ENCODE measurements at places on chromosomes 2 and 18. TPM values are rescaled to one million over a fixed set of nuclear protein-coding genes. Genes with fewer than 3 reads are reported as not detected.

The UGT1A9 gene
- polyA plus RNA-seq: not detected

The POTEC gene
- not detected for polyA plus RNA-seq

The SKOR2 gene
- not detected for polyA plus RNA-seq

The STPG4 gene
- not detected for polyA plus RNA-seq

The SOWAHC gene
- polyA plus RNA-seq: 1.2 TPM

The IL1R2 gene
- 1.9 TPM for polyA plus RNA-seq

The MAL gene
- polyA plus RNA-seq: 1.6 TPM

The MAPK4 gene
- 0.46 TPM for polyA plus RNA-seq

The TBR1 gene
- under 0.01 TPM for polyA plus RNA-seq

The SPR gene
- polyA plus RNA-seq: 38.8 TPM

The DSG1 gene
- polyA plus RNA-seq: not detected

The VWC2L gene
- polyA plus RNA-seq: 0.12 TPM

The ZSWIM2 gene
- polyA plus RNA-seq: 0.02 TPM

The C1QL2 gene
- 0.07 TPM for polyA plus RNA-seq

The MEP1B gene
- not detected for polyA plus RNA-seq

The WNT10A gene
- polyA plus RNA-seq: 0.05 TPM

The TRIM54 gene
- 0.27 TPM for polyA plus RNA-seq

The CYP27A1 gene
- 6.1 TPM for polyA plus RNA-seq

The TACR1 gene
- 0.23 TPM for polyA plus RNA-seq

The FAM210A gene
- 2.4 TPM for polyA plus RNA-seq

The ECEL1 gene
- polyA plus RNA-seq: 0.99 TPM

The ELOA2 gene
- polyA plus RNA-seq: not detected

The GALR1 gene
- 0.16 TPM for polyA plus RNA-seq

The ASPRV1 gene
- polyA plus RNA-seq: 1.2 TPM

The KCNE4 gene
- polyA plus RNA-seq: 1.9 TPM

The RPRM gene
- 0.42 TPM for polyA plus RNA-seq

The IL36A gene
- not detected for polyA plus RNA-seq

The SPATA3 gene
- polyA plus RNA-seq: not detected

The CCDC178 gene
- polyA plus RNA-seq: 0.68 TPM

The C2orf78 gene
- polyA plus RNA-seq: not detected

The MEMO1 gene
- 17.2 TPM for polyA plus RNA-seq

The NABP1 gene
- 4.3 TPM for polyA plus RNA-seq

The HRH4 gene
- polyA plus RNA-seq: not detected

The CRYGD gene
- polyA plus RNA-seq: not detected

The NEU4 gene
- 0.31 TPM for polyA plus RNA-seq

The CRIM1 gene
- polyA plus RNA-seq: 14.7 TPM

The AMMECR1L gene
- polyA plus RNA-seq: 6.3 TPM

The DAW1 gene
- not detected for polyA plus RNA-seq

The POTEF gene
- 0.02 TPM for polyA plus RNA-seq

The UBE2F gene
- polyA plus RNA-seq: 32.4 TPM

The AFF3 gene
- polyA plus RNA-seq: 0.26 TPM

The TDRD15 gene
- not detected for polyA plus RNA-seq

The SLC35G4 gene
- not detected for polyA plus RNA-seq

The KCNJ3 gene
- 3.1 TPM for polyA plus RNA-seq

The EML6 gene
- polyA plus RNA-seq: 2.3 TPM

The CAPN14 gene
- polyA plus RNA-seq: 0.07 TPM

The TUBA3E gene
- polyA plus RNA-seq: not detected

The FSIP2 gene
- polyA plus RNA-seq: 0.94 TPM

The PPP3R1 gene
- polyA plus RNA-seq: 12.4 TPM

The XPO1 gene
- polyA plus RNA-seq: 39.4 TPM

The GULP1 gene
- polyA plus RNA-seq: 5.4 TPM

The LAMA3 gene
- polyA plus RNA-seq: 2.2 TPM

The XIRP2 gene
- 0.28 TPM for polyA plus RNA-seq

The UPP2 gene
- polyA plus RNA-seq: not detected

The TRPM8 gene
- 0.08 TPM for polyA plus RNA-seq

The NOL4 gene
- polyA plus RNA-seq: 2.5 TPM

The GALNT14 gene
- 5.1 TPM for polyA plus RNA-seq

Data from pancreas (tissue), 10 donors.